ENCODE measurements at places on chromosomes 6 and 20.
A peak's percentile ranks its signal among the peaks of the same experiment; 100 is the strongest.

DNA sequence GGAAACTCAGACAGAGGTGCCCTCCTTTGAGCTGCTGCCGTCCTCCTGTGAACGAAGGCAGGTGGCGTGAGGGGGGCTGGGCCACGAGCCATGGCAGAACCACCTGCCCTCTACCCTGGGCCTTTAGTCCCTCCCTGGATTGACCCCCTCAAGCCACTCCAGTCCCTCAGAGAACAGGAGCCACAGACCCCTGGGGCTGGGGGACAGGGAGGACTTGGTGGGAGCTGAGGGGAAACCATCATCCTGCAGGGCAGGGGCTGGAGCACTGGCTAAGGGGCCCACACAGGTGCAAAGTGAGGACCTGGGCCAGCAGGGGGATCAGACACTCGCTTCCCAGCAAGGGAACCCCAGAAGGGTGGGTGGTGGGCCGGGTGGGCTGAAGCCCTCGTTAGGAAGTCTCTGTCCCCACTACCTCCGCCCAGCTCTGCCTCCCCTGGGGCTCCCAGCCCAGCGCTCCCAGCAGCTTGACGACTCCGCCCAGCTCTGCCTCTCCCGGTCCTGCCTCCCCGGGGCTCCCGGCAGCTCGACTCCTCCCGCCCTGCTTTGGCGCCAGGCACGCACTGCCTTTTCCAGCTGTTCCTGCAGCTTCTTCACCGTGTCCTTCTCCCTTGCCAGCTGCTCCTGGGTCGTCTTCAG is 44.4 kb downstream of the DSTN start:
- peak; percentile 64 for DNase-seq

- DNase-seq = no peak
Measured at GRCh38 chr6:90097356-90097755, 199.3 kb downstream of the BACH2 start.

- DNase-seq = peak; percentile 46
Measured at GRCh38 chr6:136921936-136922684, at the start of gene SLC35D3. SLC35D3 (plus strand) TSS chr6:136922301; CDS start chr6:136922429, 128 bp downstream.

DNA sequence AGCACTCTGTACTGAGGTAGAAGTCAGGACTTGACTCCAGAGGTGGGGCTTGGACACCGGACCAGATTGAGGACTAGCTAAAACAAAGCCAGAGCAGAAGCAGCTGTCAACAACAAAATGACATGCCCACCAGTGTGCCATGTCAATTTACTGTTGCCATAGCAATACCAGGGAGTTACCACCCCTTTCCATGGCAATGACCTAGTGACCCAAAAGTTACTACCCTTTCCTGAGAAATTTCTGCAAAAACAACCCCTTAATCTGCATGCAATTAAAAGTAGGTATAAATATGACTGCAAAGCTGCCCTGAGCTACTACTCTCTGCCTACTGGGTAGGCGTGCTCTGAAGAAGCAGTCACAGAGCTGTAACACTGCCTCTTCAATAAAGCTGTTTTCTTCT is 21.0 kb downstream of the MAP3K5 start:
- DNase-seq = no peak

DNA sequence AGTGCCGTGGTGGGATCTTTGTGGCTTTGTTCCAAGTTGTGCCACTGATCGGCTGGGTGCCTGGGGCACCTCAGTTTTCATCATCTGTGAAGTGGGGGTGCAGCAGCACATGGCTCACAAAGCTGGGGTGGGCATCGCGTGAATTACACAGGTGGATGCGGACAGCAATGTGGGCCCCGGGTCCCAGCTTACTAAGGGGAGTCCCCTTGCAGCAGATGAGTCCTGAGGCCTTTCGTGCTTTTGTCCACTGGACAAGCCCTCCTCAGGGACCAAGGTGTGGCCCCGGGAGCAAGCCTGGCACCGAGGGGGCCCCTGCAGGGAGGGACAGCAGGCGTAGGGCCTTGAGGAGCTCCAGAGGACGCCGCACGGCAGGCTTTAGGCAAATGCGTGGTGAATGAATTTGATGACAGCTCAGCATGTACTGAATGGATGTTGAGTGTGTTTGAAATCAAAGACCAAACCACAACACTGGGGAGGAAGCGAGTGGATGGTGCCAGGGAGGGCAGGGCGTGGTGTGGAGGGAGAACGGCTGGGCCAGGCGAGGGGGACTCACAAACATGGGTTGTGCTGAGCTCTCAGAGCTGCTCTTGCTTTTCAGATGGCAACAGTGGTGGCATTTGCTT is 53.2 kb downstream of the IRF4 start:
- DNase-seq = no peak

DNA sequence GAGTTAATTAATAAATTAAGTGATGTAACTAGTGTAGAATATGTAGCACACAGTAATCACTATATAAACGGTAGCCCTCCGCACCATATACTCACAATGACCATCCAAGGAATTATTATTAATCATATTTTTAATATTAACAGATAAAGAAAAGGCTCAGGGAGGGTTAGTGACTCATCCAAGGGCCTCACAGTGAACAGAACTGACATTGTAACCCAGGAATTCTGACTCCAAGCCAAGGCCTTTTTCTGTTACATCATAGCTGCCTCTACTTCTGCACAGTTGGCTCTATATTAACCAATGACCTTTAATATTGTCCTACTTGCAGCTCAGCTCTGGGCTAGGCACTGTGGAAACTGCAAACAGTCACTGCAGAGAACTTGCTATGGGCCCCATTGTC is 117.5 kb upstream of the SIRPG start:
- DNase-seq = no peak

GRCh38 chr6:35370785-35371493 is 28.6 kb downstream of the PPARD start:
- DNase-seq = no peak

DNA sequence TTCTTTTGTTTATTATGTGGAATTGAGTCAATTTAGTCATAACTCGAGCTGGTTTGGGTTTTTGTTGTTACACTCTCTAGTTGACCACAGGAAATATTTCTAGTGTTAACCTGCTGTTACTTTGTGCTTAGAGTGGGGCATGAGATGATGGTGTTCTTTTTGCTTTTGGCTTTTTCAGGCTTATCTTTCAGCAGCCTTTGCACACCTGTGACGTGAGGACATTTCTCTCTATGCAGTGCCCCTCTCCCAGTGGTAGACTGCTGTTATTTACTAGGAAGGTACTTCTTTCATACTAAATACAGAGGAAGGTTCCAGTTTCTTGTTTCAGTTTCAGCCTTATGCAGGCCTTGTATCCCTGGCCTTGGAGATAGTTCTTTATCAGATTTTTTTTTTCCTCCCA is 766.8 kb upstream of the MAN1A1 start:
- no peak for DNase-seq

DNA sequence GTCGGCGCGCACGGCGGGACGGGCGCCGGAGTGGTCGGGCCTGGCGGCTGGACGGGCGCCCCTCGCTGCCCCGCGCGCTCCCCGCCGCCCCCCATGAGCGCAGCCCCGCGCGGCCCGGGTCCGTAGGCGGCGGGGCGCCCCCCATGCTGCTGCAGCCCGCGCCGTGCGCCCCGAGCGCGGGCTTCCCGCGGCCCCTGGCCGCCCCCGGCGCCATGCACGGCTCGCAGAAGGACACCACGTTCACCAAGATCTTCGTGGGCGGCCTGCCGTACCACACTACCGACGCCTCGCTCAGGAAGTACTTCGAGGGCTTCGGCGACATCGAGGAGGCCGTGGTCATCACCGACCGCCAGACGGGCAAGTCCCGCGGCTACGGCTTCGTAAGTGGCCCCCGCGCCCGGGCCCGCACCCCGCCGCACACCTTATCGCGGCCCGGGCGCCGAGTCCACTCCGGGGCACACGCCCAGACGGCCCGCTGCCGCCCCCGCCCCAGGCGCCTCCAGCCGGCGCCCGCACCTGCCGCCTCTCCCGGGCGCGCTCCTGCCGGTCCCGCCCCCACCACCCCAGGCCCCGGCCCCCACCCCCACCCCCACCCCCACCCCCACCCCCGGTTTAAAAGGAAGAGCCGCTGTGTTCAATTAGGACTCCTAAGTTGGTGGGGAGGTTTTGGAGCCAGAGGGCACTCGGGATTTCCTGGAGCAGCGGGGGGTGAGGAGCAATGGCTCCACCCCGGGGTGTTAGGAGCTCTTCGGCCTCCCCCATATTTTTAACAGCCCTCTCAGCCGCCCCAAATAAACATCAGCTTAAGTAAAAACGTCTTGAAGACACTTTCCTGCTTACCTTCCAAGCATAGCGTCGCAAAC is 474 bp downstream of the RBM38 start:
- peak; percentile 37 for DNase-seq

Data from glutamatergic neuron (in vitro differentiated cells).